ENCODE measurements at places on chromosomes 11 and 22. TPM values are rescaled to one million over a fixed set of nuclear protein-coding genes. Genes with fewer than 3 reads are reported as not detected.

DNA sequence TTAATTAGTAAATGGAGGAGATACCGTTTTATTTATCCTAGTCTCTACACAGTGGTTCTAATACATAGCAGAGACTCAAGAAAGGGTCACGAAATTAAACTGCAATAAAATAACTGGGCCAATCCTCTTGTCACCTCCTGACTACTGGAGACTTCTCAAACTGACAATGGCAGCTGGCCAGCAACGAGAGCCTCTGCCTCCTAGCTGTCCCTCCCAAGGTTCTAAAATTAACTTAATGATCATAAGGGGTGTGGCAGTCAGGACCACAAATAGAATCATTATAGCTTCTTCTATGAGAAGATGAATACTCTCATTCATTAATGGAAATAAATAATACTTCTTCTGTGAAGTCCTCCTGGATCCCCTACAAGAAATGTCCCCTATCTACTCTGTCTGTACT is 63.8 kb upstream of the APOA1 start:
- DNase-seq = peak; percentile 95

DNA sequence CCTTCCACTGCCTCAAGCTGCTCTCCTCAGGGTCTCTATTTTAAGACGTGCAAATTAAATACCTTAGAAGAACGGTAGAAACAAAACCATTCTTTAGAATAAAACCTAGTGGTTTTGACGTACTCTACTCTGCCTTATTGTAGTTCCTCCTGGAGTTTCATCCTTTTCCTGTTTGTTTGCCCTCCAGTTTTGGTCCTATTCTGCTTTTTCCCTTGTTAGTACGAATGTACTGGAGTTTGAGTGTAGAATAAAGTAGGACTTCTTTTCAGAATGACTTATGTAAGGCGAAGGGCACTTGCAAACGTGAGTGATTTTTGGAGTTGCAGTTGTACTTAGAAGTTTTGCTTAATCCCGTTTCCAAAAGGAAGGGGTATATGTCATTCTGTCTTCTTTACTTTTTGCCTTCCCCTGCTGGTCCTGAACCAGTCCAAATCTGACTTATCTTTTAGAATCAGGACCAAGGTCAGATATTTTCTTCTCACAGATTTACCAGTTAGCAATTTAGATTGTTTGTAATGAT is 1.4 kb downstream of the SIK2 start:
- DNase-seq = peak; percentile 13

GRCh38 chr11:12815129-12815480 is 140.9 kb downstream of the TEAD1 start:
- no peak for DNase-seq

GRCh38 chr11:63738720-63739360 is 29.7 kb downstream of the ZFTA start:
- DNase-seq = peak; percentile 82

- DNase-seq = no peak
These were observed 13.4 kb downstream of the GLB1L2 start for GRCh38 chr11:134345237-134345550.

DNA sequence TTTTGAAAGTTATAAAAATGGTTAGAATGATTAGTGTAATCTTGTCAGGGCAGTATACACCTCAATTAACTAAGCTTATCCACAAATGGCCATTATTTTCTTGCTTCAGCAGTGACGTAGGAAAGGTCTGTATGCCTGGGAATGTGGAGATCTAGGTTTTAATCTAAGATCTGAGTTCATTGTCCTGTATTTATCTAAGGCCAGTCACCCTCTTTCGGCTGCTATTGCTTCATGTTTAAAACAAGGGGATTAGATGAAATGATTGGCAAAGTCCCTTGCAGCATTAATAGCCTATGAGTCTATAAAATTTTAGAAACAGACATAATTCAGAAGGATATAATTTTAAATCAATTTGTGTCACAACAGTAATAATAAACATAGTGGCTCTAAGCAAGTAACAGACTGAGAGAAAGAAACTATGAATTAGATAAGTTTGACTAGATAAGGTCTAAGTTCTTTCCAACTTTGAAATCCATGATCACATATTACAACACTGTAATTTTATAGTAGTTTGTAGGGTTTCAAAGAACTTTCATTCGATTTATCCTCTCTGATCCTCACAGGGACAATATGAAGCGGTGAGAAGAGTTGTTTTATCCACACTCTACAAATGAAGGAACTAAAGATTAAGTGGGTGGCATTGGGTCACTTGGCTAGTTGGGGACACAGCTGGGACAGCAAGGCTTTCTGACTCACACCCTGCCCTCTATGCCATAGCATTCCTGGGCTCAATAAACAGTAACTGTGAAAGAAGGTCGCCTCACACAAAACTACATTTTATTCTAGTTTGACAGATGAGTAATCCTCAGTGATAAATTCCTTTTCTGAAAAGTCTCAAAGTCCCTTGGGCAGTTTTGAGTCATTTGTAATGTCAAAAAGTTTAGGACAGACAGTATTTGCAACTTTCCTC is 60.6 kb upstream of the RDX start:
- DNase-seq = peak; percentile 44

DNA sequence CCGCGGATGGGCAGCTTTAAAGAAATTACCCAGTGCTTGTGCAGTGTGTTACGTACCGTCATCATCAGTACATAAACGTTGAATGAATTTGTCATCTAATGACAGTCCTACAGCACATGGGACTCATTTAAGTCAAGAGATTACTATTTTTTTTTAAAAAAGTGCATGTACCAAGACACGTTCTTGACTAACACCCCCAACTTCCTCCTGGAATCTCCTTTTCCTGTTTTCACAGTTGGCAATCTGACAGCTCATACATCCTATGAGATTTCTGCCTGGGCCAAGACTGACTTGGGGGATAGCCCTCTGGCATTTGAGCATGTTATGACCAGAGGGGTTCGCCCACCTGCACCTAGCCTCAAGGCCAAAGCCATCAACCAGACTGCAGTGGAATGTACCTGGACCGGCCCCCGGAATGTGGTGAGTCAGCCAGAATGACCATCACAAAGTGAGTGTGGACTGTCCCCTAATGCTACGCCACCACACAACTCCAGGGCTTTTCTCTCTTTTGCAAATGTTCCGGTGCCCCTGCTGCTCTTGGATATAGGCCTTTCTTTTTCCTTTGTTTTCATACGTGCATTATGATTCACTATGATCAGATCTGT is 162.0 kb upstream of the SORL1-AS1 start:
- no peak for DNase-seq

GRCh38 chr11:129208863-129209262 is 16.7 kb upstream of the ARHGAP32 start:
- DNase-seq = no peak

Gene STT3A
- 133 TPM for total RNA-seq

Gene APOL4
- total RNA-seq = 5.1 TPM

Gene EHF
- total RNA-seq = not detected

Gene PLAAT2
- 0.52 TPM for total RNA-seq

Gene POTEH
- not detected for total RNA-seq
